ENCODE measurements at places on chromosomes 7 and 10. TPM values are rescaled to one million over a fixed set of nuclear protein-coding genes. Genes with fewer than 3 reads are reported as not detected.

DNA sequence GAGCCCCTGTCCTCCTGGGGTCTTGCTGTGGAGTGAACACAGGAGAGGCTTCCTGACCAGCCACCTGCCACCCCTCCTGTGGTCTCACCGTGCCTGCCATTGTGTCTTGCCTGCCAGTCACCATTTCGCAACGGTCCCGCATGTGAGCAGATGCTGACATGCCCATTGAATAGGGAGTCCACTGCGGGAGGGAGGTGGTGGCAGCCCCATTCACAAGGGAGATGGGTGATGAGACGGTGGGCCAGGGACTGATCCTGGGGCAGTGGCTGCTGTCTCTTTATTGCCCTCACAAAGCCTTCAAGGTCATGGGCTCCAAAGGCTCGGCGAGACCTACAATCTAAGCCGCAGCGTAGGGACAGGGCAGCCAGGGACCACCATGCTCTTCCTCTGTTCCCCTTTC is 76.0 kb upstream of the NPTX2 start:
- no peak for DNase-seq

- DNase-seq, result no peak
These were observed 24.9 kb upstream of the AMPH start for GRCh38 chr7:38655833-38656774.

DNA sequence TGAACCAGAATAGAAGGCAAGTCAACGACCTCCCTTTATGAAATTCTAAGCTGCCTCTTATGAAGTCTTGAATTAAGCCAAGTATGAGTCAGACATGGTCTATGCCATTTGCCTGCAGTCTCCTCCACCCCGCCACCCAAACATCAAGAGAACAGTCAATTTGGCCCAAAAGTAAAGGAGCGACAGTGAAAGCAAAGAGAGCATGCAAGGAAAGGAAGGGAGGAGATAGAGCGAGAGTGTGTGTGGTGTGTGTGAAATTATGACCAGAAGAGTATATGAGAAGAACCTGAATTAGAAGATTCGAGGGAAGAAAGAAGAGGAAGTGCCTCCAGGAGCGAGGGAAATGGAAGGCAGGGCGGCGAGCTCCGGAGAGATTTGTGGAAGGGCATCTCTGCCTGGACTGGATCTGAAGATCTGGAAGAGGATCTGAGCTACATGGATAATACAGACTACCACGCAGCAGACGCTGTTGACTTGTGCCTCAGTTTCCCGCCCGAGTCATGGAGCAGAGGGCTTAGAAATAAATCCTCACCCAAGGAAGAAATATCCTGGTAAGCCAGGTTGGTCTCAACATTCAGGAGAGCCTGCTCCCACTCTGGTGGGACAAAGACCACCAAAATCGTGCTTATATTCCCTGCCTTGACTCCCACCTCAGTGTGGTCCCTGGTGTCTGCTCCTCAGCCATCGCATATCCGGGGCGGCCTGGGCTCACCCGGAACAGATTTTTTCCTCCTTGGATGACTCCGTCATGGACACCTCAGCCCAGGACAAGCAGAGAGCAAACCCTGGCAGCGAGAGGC is 459 bp downstream of the ZDHHC6 start:
- DNase-seq, result no peak

DNA sequence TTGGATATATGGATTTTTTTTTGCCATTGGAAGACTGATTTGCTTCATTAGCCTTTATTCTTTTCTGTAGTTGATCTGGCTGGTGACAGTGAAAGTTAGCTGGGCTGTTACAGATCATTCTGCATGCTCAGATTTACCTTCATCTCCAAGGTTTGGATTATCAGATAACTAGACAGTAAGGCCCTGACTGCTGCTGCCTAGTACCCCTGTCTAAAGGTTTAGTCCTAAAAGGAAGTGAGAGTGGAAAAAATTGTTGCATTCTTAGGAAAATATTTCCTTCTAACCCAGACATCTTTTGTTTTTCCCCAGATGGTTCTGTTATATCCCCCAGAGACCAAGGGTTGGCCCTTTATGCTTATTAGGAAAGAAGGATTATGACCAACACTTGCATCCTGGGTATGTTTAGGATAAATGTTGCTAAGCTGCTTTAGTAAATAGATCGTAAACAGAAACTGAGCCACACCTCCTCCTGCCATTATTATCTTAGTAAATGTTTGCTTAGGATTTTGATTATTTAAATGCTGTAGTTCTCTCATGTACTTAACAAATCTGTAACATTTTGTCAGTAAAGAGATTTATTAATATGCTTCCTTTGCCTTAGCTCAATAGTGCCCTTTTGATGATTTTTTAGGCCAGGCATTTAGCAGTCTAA is 44.4 kb downstream of the MCU start:
- no peak for DNase-seq

- no peak for DNase-seq
These were observed 318.5 kb downstream of the PRPF18 start for GRCh38 chr10:13905281-13905680.

DNA sequence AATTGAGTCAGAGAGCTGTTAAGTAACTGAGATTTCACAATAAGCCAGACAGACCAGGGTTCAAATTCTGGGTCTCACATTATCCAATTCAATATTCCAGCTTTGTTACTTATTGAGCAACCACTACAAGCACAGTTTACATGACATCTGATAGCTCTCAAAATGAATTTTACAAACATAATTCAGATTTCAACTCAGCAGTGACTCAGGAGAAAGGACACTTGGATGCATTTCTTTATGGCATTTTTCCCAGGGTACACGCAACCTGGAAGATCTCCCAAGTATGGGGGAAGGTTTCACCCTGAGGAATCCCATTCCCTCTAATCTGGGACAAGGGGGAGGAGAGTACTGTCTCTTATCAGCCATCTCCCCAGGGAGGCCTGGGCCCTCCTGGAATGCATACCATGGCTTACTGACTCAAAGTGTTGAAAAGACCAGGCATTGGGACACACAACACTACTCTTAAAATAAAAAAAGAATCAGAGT is 102.4 kb downstream of the CFTR start:
- no peak for DNase-seq

DNA sequence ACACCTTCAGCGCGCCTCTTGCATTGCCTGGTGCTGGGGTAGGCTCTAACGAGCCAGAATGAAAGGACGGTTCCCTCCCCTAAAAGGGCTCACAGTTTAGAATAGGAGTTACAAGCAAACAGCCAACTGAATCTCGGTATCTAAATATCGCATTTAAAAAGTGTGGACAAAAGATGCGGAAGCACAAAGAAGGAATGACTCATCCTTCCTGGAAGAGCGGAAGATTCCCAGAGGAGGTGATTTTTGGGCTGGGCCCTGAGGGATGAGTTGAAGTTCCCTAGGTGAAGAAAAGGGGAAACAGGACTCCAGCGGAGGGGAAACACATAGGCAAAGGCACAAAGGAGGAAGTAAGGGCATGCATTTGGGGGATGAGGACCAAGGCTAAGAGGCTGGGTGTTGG is 29.9 kb downstream of the SRRM3 start:
- DNase-seq, result no peak

DNA sequence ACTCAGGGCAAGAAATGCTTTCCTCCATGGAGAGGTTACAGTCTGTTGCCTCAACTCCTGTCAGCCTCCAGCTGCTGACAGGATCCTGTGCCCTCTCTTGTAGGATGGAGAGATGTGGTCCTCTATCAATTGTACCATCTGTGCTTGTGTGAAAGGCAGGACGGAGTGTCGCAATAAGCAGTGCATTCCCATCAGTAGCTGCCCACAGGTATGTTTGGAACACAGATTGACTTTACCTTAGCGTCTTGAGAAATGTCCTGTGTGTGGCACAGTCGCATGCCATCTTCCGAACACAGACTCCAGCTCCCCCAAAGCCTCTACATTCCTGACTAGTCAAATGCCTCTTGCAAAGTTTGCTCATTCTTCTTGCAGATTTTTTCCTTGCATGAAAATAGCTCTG is 152.6 kb downstream of the BMPER start:
- no peak for DNase-seq

GRCh38 chr10:132845780-132846595 is 60.0 kb upstream of the NKX6-2 start:
- DNase-seq, result no peak

GRCh38 chr7:120996333-120996987 is 7.9 kb downstream of the CPED1 start:
- DNase-seq, result no peak

GRCh38 chr10:90317172-90317571 is 540.7 kb downstream of the HTR7 start:
- DNase-seq, result no peak

DNA sequence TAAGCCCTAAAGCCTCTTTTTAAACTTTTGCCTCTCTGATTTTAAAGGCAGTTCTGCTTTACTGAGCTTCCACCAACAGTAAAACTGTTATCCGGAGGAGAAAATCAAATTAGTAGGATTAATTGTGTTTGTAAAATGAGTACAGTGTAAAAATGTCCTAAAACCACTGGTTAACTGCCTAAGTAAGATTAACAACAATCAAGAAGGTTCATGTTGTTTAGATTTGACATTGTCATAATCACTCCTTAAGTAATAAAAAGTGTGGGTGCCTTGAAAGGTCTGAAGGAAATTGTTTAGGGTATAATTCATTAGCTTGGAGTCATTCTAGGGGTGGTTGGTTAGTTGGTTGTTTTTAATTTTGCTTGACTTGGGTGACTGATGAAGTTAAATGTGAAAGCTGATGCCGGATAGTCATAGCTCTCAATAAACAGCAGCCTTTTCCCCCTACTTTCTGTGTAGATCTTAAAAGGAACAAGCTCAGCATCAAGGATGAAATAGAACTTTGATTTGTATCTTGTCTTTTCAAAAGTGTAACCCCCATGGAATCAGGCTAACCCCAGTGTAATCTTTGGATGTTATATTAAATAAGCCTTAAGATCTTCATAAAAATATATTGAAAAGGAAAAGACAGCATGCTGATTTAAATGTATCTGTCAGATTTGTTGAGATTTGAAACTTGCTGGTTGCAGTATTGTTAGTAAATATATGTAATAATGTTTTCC is 148.3 kb downstream of the ARID5B start:
- no peak for DNase-seq

- DNase-seq, result no peak
These were observed 393.4 kb upstream of the SORCS1 start for GRCh38 chr10:107557916-107558315.

GRCh38 chr10:13877154-13877909 is 290.6 kb downstream of the PRPF18 start:
- no peak for DNase-seq

- DNase-seq, result no peak
These were observed 31.7 kb downstream of the ITPRID1 start for GRCh38 chr7:31545549-31545948.

- no peak for DNase-seq
These were observed 67.5 kb downstream of the DNAJC12 start for GRCh38 chr10:67770537-67770936.

- no peak for DNase-seq
These were observed 349.9 kb downstream of the KCNMA1 start for GRCh38 chr10:77287647-77288120.

- DNase-seq, result no peak
These were observed 128.7 kb upstream of the JCAD start for GRCh38 chr10:30188101-30188500.

DNA sequence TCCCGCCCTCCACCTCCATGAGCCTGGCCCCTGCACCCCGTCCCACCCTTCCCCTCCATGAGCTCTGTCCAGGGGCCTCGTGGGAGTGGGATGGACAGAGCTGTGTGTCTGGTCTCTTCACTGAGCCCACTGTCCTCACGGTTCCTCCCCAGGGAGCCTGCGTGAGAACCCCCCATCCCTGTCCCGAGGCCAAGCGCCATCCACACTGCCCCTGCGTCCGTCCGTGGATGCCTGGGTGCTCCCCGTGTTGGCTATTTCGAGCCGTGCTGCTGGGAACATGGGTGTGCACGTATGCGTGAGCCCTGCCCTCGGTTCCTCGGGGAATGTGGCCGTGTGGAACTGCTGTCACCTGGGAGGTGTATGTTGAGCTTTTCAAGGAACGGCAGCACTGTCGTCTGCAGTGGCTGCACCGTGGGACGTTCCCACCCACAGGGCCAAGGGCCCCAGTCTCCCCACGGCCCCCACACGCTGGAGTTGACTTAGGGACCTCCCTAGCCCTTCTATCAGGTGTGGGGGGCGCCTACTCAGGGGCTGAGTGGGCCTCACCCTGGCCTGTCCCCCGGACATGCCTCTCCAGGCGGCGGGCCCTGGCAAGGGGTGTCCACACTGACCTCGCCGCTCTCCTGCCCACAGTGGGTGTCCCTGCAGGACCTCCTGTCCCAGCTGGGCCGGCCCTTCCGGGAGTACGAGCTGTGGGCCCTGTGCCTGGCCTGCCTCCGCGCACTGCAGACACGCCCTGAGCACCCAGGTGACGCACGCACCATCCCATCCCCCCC is 28.1 kb downstream of the KNDC1 start:
- DNase-seq, result no peak

GRCh38 chr7:48426331-48426965 is 255.2 kb downstream of the ABCA13 start:
- DNase-seq, result no peak

Gene LRRC4
- total RNA-seq, result 3.2 TPM

Gene GIMAP1
- total RNA-seq, result not detected

Gene OR2A5
- total RNA-seq, result not detected

Gene MMD2
- total RNA-seq, result not detected

Gene SEMA3A
- total RNA-seq, result 44.4 TPM

Gene LIPK
- total RNA-seq, result not detected

Gene PCLO
- total RNA-seq, result 6.0 TPM
